Caudate nucleus (tissue), 63 donors: ENCODE measurements at places on chromosomes 3 and 15.

DNA sequence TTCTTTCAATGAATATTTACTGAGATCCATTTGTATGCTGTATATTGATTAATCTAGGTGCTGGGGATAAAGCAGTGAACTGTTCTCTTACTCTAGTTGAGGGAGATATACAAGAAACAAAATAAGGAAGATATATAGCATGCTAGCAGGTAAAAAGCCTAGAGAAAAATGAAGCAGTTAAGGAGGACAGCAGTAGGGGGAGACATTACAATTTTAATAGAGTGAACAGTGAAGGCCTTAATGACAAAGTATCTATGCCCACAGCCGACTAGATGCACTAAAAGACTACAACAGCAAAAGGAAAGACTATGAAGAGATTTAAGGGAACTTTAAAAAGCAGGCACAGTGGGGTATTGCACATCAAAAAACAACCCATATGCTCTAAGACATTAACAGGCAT, 81.4 kb downstream of the XRN1 start:
- DNase-seq = no peak

GRCh38 chr15:58469432-58470353, 37.9 kb downstream of the LIPC start:
- no peak for DNase-seq

GRCh38 chr3:126342991-126343648, 14.1 kb downstream of the KLF15 start:
- no peak for DNase-seq

DNA sequence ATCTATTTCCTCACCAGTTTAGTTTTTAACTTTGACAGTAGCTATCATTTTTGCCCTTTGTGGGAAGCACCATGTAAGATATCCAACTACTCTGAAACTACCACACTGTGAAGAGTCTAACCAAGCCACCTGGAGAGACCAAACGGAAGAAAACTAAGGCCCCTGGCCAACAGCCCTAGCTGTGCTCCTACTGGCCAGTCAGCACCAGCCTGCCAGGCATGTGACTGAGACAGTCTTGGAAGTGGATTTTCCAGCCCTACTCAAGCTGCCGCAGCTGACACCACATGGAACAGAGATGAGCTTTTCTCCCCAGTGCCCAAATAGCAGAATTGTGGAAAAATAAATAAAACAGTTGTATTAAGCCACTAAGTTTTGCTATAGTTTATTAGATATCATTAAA, 2.9 kb upstream of the TBC1D5 start:
- DNase-seq = no peak

- DNase-seq = no peak
Observed at GRCh38 chr3:155334914-155335723, 41.6 kb upstream of the STRIT1 start.

GRCh38 chr15:29130476-29130875, 139.1 kb downstream of the NSMCE3 start:
- DNase-seq = no peak
